HT1080 (cell line): ENCODE measurements at places on chromosomes 6 and 20.

DNA sequence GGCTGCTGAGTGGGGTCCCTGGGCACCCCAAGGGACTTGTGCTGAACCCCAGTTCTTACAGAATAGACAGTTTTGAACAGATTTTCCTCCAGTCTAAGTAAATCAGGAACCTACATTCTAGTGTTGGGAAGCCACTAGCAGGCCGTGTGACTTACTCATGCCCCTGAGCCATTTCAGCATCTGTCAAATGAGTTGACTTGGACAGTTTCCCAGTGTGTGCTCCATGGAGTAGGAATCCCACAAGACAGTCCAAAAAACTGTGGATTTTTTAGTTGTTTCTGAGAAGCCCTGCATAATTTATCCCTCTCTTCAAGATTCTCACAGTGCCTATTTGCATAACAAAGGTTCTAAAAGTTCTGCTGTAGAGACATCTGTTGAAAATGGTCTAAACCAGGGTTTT lies 2.1 kb downstream of the GABRR2 start:
- DNase-seq = peak; percentile 38

DNA sequence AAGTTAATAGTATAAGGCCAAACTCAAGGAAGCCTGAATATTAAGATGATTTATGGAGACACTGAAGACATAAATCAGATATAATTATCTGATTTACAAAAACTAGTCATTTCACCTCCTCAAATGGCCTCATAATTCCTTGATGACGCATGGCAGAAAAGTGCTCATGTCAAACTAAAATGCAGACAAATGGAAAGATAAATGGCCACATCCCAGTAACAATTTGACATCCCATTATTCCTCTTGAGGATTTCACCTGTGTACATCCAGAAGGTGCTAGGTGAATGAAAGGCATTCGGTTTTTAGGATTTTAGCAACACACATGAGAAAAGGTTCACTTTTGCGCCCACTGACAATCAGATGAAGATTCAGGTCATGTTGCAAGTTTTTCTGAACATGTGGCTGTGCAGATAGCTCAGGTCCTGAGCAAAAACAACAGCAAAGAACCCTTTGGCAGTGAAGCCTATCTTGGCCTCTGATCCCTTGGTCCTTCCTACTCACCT lies 24.2 kb downstream of the SGK1 start:
- DNase-seq = no peak

GRCh38 chr6:157756708-157757429 lies 66.2 kb upstream of the SNX9 start:
- peak; percentile 76 for DNase-seq

DNA sequence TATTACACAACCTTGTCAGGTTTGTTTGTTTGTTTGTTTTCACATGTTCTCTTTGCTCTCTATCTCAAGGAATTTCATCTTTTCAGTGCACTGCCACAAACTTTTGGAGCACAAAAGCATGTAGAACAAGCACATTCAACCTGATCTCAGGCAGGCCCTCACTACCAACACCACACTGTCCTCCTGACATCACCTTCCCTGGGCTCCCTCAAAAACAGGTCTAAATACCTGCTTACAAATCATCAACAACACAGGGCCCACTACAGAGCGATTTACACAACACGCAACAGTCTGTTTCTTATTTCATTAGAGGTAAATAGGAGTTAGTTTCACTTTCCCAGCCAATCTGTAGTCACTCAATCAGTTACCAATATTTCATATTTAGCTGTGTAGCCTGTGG lies 241.4 kb downstream of the EPHA7 start:
- DNase-seq = peak; percentile 11

- peak; percentile 36 for DNase-seq
Observed at GRCh38 chr6:71349976-71350615, 61.5 kb downstream of the OGFRL1 start.

DNA sequence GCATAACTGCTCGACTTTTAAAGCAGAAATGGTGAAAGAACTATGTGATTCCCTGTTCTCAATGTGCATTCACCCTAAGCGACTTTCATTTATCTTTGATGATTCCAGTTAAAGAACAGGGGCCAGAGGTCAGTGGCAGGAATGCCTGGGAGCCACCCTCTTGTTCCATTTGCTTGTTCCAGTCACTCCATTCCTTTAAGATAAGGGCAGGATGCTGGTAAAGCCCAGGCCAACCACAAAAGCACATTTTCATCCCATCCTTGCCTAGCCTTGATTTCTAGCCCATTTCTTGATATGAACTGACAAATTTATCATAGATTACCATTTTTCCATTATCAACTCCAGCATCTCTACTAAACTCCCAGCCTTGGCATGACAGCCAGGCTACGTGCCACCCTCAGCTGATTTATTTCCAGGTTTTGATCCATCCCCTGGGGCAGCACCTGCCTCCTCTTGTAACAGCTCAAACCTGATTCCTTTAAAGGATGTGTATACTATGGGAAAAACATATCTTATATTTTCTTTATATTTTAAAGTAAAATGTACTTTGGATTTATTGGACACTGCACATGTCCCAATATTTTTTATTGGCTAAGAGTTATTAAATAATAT lies 19.2 kb downstream of the HMGN3 start:
- peak; percentile 2 for DNase-seq

DNA sequence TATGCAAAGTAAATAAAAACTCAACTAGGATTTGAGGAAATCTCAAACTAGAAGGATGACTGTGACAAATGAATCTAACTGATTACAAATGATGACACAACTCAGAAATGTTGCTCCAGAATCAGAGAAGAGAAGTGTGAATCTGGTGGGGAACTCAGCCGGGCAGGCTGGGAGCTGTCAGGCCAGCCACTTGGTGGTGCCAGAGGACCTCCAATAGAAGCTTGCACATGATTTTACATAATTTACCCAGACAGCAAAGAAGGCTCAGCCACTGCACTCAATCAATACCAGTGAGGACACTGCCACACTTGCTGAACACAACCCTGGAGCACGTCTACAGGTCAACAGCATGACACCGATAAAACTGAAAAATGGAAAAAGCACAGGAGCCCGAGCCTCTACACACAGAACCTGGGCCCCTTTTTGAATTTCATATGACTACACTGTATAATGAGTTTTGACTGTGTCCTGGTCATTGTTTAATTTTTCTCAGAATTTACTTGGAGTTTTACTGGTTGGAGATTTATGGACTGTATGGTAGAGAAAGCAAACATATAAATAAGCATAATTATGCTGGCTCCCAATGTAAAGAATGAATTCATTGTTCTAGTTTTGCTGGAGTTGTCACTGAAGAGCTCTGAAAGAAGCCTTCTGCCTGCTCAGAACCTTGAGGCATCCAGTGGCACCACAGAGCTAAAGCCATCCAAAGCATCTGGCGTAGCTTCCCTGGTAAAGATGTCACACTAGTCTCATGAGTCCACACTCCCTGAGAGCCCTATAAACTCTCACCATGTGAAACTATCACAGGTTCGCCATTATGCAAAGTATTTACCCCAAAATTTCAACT lies 296.5 kb downstream of the THBS2 start:
- peak; percentile 69 for DNase-seq

GRCh38 chr20:39706184-39706663 lies 744.1 kb downstream of the DHX35 start:
- DNase-seq = no peak

- DNase-seq = no peak
Observed at GRCh38 chr6:90479603-90479926, 107.3 kb downstream of the MAP3K7 start.

GRCh38 chr6:75546381-75546780 lies 52.8 kb upstream of the FILIP1 start:
- DNase-seq = no peak

GRCh38 chr6:55663914-55664313 lies 84.9 kb upstream of the HMGCLL1 start:
- no peak for DNase-seq

DNA sequence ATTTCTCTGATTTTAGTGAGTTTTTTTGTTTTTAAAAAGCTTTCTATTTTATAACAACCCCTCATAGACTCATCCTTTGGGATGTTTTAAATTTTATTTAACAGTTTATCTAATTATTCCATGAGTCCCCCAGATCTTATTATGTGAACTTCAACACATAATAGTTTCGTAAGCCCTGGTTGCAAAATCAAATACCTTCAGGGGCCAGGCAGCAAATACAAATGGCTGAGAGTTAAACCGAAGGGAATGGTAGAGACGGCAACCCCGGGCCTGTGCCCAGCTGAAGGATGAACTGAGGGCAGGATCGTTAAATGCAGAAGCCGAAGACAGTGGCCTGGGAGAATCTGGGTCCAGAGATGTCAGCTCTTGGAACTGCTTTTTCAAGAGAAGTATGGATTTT lies 88.4 kb downstream of the RTN4IP1 start:
- no peak for DNase-seq

DNA sequence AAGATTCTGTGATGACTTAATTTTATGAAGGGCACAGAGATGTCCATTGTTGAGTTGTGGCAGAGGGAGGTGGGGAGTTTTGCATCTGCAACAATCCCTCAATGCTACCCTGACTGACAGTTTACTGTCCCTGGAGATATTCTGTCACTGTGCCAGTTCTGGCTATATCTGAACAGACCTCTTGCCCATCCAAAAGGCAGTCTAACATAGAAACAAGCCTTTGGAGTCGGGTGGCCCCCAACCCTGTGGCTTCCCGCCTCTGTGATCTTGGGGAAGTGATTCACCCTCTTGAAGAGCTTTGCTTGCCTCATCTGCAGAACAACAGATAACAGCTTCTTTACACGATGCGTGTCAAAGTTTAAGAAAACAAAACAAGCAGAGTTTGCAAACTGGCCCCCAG lies 3.8 kb upstream of the E2F1 start:
- peak; percentile 84 for DNase-seq

GRCh38 chr6:90368601-90369000 lies 72.0 kb upstream of the BACH2 start:
- DNase-seq = no peak

- peak; percentile 48 for DNase-seq
Observed at GRCh38 chr6:32947552-32948465, 5.1 kb downstream of the HLA-DMA start.

- DNase-seq = peak; percentile 53
Observed at GRCh38 chr6:143405373-143406154, 44.9 kb downstream of the ADAT2 start.

DNA sequence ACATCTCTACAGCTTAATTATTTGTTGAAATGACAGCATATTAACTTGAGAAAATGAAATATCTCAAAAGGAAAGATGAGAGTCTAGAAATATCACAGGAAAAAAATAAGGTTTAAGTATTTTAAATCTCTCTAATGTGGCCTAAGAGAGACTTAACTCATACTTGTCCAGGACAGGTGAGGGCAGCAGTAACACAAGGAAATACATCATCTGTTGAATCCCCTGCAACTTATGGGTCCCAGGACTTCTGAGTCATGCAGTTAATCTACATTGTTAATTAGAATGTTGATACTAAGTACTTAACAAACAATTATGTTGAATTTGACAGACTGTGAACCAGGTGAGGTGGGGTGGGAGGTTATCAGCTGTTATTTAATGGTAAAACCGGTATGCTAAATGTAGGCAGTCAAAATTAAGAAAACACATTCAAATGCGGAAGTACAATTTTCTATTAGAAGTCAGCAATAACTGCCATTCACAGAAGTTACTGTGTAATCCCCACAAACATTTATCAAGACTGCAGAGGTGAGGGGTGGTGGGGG lies 87.9 kb downstream of the CEP57L1 start:
- no peak for DNase-seq

GRCh38 chr6:4790158-4790899 lies 14.1 kb downstream of the CDYL start:
- no peak for DNase-seq
